ENCODE measurements at places on chromosomes 1 and 21.

DNA sequence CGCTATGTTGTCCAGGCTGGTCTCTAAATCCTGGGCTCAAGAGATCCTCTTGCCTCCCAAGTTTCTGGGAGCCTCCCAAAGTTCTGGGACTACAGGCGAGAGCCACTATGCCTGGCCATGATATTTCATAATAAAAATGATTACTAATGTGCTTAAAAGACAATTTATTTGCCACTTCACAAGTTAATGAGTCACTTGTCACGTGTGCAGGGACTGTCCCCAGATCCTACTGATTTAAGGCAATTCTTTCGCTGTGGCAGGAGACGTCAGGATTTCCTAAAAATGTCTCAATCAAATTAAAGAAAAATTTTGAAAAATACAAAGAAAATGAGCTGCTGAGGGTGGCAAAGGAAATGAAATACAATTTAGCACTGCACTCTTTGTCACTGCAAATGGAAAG lies 43.5 kb downstream of the B3GALNT2 start:
- no peak for DNase-seq

DNA sequence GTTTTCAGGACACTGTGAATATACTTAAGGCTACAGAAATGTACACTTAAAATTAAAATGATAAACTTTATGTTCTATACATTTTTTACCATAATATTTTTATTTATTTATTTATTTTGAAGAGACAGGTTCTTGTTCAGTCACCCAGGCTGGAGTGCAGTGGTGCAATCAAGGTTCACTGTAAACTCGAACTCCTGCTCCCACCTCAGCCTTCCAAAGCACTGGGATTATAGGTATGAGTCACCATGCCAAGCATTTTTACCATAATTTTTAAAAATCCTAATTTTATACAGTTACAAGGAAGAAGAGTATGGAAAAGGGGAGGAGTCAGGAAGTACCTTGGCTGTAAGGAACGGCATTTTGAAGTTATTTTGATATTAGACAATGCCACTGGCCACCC lies 23.6 kb upstream of the ANGPTL3 start:
- DNase-seq: no peak

DNA sequence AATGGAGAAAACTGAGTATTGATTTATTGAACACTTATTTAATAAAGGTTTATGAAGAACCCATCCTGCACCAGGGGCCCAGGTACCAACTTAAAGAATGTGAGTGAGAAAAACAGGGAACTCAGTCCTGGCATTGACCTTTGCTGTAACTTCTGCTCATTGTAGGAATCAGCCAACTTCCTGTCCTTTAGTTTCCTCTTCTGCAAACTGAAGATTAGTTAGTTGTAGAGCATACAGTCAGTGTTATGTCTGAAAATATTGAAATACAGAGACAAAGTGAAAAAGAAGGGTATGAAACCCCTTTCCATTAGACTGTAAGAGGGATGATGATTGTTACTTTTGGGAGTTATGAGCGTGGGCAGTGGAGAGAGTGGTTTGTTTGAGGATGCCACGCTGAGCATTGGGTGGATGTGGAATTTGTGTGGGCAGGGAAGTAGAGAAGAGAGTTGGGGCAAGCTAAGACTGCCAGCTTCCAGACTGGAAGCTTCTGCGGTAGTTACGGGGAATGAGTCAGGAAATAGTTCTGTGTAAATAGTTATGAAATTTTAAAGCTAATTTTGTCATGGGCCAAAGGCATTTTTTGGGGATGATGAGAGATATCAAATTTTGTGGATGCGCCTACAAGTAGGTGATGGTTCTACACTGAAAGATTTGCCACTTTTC lies 89.2 kb downstream of the GPR88 start:
- DNase-seq: no peak

DNA sequence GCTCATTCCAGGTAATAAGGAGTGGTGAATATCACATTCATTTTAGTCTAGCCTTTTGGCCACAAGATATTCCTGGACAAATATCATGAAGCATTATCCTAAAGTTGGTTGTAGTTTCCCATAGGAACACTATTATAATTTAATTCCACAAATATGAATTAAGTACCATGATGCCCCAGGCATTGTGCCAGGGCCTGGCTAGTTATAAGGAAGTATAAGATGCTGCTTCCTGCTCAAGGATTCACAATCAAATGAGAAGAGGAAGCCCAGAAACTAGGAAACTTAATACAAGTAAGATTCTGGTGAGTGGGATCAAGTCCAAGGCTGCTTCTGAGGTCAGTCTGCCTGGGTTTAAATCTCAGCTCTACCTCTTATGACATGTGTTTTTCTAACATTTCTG lies 30.6 kb upstream of the ZP4 start:
- no peak for DNase-seq

DNA sequence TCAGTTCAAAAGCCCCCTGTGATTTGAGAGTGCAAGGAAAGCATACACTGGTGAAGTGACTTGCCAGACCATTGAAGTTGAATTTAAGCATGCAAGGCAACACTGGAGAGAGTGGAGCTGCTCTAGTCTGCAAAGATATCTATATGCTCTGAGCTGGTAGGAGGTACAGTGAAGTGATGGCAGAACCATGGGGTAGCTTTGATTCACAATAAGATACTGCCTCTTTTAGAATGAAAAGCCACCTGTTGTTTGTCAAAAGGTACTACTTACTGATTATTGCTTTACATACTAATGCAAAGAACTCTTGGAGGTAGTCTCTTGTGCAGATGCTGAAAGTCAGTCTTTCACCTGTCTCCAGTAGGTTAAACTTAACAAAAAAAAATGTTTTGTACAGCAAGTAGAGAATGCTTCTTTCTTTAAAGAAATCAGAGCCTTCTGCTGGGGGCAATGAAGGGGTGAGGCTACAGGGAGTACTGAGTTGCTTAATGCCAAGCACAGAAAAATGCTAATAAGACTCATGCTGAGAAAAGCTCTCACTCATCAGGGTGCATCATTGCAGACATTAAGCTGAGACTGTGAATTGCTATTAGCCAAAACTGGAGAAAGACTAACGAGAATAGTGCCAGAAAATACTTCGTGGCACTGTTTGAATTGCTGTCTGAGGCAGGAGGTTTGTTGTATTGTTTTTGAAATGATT lies 1150.5 kb upstream of the TMPRSS15 start:
- DNase-seq: no peak

Measured in T-helper 2 cell (primary cell).